ENCODE measurements at places on chromosomes 1 and 21.

DNA sequence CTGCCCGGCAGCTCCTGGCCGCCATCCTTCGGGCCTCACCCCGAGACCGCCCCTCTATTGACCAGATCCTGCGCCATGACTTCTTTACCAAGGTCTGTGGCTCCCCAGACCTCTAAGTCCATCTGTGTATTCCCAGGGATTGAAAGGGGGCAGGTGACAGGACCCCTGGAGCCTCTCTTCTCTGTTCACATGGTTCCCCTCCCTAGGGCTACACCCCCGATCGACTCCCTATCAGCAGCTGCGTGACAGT is 2.8 kb downstream of the PLK3 start:
- DNase-seq, result no peak

DNA sequence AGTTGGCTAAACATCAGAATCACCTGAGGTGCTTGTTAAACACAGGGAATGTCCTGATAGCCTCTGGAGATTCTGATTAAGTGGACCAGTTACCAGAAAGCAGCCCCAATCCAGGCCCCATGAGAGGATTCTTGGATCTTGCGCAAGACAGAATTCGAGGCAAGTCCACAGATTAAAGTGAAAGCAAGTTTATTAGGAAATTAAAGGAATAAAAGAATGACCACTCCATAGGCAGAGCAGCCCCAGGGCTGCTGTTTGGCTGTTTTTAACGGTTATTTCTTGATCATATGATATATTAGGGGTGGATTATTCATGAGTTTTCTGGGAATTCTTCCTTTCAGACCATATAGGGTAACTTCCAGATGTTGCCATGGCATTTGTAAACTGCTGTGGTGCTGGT is 176.2 kb downstream of the ROR1 start:
- DNase-seq, result no peak

GRCh38 chr1:107979088-107979487 is 14.1 kb upstream of the VAV3 start:
- DNase-seq, result no peak

DNA sequence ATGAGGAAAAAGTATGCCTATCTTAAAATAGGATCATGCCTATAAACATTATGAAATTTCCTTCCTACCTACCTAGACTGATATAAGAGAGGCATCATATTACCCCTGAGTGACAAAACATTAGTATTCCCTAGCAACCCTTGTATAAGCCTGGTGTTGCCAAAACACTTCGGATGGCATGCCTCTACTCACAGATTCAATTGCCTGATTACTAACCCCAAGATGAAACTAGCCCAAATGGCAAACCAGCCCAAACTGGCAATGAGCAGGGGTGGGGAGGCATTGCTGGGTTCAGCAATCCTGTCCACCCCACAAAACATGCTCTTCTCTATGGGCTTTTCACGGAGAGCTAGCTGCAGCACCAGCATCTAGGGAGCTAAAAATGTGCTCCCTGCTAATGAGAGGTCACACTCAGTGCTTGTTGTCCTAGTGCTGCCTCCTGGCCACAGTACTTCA is 13.9 kb downstream of the PALMD start:
- DNase-seq, result no peak

- DNase-seq, result no peak
Measured at GRCh38 chr1:108612496-108612895, 48.4 kb downstream of the HENMT1 start.

GRCh38 chr1:56125316-56125715 is 454.0 kb downstream of the PLPP3 start:
- DNase-seq, result no peak

- DNase-seq, result no peak
Measured at GRCh38 chr1:86154571-86155050, 2.0 kb downstream of the COL24A1 start.

Measured in activated gamma-delta T cell treated with Interleukin-2 at 50 U/mL for 16 hours (primary cell).